ENCODE measurements at places on chromosomes 16 and 17.

DNA sequence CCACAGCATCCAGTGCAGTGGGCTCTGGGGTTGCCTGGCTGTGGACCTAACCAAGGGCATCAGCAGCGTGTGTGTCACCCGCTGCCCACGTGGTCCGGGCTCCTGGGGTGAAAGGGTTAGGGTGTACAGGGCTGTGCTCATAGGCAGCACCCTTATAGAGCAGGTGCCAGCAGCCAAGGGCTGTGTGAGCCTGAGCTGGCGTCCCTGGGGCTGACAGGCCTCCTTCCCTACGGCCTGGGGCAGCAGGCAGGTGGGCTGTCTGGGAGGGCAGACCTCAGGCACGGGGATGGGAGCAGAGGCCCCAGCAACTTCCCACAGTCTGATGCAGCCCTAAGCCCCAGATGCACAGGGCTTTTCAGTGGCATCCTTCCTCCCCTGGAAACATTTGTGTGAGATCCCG is 13.9 kb downstream of the CD300A start:
- DNase-seq = no peak

DNA sequence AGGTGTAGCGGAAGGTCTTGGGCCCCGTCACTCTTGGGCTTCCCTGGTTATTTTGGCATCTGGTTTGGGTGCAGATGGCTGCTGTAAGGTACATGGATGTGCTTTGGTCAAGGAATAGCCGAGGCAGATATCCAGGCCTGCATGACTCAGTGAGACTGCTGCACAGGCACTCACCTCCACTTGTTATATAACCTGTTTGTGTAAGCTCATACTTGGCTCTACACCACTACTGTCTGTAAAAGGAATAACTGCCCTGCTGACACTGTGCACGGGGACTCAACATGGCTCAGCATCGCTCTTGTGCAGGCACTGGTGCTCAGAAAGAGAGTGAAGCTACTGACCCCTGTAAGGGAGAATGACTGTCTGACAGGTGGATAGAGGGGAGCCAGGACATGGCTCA is 42.3 kb upstream of the ARL4D start:
- DNase-seq = no peak

DNA sequence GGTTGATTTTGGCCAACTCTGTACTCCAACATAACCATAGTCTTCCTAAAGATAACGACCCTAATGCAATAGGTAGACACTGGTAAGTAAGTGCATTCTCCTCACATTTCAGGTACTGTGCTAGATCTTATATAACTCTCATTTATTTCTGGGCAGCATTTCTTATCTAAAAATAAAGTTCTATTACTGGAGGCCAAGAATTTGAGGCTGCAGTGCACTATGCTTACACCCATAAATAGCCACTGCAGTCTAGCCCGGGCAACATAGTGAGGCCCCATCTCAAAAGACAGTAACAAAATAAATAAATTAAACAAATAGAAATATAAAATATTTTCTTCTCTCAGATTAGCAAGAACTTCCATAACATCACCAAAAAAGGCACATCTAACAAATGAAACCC is 12.7 kb downstream of the CLEC3A start:
- no peak for DNase-seq

DNA sequence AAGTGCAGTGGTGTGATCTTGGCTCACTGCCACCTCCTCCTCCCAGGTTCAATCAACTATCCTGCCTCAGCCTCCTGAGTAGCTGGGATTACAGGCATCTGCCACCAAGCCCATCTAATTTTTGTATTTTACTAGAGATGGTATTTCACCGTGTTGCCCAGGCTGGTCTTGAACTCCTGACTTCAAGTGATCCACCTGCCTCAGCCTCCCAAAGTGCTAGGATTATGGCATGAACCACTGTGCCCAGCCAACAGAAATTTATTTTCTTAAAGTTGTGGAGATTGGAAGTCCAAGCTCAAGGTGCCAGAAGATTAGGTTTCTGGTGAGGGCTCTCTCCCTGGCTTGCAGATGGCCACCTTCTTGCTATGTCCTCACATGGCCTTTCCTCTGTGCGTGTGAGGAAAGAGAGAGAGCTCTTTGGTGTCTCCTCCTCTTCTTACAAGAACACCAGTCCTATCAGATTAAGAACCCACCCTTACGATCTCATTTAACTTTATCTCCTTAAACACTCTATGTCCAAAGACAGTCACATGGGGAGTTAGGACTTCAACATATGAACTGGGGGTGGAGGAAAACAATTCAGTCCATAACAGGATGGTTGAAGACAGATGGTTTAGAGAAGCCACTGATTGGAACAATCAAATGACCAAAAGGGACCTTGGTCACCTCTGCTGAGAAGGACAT is 31.8 kb downstream of the C16orf82 start:
- no peak for DNase-seq

GRCh38 chr16:58001781-58002415 is 691 bp downstream of the USB1 start:
- no peak for DNase-seq

GRCh38 chr17:41781404-41782110 is 5.0 kb downstream of the JUP start:
- no peak for DNase-seq

DNA sequence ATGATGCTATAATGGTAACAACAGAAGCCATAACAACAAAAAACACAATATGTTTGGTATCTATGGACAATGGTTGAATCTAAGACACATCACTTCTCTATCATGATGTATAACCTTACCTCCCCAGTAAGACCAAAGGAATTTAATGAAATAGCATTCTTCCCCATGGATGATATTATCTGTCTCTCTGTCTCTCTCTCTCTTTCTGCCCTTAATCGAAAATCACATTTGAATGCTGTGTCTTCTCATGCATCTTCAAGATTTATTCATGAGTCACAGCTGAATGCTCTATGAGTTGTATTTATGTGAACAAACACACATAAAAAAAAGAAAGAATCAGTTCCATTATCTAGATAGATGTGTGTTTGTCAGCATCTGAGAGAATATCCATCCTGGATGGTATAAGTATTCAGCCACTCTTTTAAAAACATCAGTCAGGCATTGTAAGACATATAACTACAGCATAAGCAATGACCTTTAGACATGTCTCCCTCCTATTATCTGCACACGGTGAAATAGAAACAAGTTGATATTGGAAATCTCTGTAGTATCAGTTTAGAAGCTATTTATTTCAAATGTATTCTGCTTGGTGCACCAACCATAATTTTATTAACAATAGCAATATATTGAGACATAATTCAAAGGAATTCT is 433.3 kb downstream of the TOX3 start:
- no peak for DNase-seq

DNA sequence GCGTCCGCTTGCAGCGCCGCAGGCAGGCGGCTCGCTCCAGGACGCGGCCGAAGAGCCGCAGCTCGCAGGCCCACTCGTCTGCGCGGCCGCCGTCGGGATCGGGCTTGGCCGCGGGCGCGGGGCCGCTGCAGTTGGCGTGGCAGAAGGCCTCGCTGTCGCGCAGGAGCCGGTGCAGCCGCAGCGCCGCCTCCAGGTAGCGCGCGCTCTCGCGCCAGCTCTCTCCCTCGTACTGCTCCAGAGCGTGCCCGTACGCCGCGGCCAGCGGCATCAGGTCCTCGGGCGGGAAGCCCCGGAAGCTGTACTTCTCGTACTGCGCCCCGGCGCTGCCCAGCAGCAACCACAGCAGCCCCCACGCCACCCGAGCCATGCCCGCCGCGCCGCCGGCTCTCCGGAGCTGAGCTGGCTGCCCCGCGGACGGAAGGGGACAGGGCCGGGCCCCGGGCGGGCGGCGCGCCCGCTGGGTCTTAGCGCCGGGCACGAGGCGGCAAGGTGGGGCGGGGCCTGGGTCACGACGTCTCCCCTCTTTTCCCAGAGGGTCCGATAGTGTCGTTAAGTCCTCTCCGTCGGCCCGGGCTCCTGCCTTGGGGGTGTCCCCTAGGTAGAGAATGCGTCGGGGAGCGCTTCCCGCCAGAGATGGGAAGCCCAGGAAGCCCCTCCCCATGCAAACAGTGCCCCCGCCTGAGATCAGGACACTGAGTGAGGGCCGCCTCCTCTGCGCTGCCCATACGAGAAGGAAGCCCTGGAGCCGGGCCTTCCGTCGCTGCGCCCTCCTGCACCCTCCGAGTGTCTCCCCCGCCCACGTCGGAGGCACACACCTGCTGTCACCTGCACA is at the start of gene P3H4:
P3H4 (minus strand) TSS at position 401 of the 832 bp plus-strand sequence; CDS start at position 367, 34 bp downstream.
- DNase-seq = peak; percentile 44

- DNase-seq = peak; percentile 10
Measured at GRCh38 chr16:49921791-49922456, 66.0 kb upstream of the ZNF423 start.

GRCh38 chr16:27780468-27781194 is 230.7 kb downstream of the KATNIP start:
- DNase-seq = no peak

GRCh38 chr17:70882504-70882903 is 713.2 kb downstream of the KCNJ2 start:
- DNase-seq = no peak

DNA sequence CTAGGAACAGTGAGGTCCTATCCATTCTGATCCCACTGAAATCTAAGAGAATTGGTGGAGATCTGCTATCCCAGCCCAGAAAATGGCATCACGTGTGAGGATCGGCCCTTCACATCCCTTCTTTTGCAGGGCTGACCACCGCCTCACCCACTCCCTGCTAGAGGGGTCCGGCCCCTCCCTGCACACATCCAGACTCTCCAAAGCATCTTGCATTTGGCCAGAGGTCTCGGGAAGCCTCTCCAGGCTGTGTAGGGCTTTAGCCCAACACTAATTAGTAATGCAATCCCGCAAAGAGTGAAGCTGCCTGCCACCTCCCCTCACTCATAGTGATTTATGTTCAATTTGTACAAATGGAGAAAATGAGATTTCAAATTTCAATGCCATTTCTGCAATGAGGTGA is 434.4 kb upstream of the ZFHX3 start:
- no peak for DNase-seq

DNA sequence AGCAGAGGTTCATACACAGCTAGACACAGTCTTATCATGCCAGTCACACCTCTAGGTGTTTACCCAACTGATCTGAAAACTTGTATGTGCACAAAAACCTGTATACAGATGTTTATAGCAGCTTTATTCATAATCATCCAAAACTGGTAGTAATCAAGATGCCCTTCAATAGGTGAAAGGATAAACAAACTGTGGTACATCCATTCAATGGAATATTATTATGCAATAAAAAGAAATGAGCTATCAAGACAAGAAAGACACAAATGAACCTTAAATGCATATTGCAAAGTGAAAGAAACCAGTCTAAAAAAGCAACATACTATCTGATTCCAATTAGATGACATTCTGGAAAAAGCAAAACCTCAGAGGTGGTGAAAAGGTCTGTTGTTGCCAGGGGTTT is 47.6 kb upstream of the CNEP1R1 start:
- no peak for DNase-seq

DNA sequence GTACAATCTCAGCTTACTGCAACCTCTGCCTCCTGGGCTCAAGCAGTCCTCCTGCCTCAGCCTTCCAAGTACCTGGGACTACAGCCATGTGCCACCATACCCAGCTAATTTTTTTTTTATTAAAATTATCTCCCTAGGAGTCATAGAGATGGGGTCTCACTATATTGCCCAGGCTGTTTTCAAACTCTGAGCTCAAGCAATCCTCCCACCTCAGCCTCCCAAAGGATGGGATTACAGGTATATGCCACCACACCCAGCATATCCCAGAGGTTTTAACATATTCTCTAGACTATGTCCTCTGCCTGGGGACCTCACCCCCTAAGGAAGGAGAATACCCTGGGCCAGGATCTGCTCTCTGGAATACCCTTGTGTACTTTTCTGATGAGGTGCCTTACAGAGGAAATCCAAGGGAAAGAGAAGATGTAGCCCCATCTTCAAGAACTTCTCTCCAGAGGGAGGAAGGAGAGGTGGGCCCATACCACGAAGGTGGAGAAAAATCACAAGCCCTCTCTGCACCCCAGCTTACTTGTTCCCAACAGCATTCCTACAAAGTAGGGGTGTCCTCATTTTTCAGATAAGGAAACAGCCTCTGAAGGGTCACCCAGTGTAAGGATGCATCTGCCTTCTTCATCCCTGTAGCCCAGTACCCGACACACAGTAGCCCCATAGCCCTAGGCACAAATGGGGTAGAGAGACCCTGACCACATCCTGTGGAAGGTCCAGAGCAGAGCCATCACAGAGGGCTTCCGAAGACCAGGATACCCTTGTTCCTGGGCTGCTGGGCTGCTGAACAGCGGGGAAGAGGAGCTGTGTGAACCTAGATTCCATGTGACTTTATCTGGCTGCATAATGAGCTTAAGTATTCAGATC is 151.6 kb downstream of the SOCS1 start:
- DNase-seq = no peak

DNA sequence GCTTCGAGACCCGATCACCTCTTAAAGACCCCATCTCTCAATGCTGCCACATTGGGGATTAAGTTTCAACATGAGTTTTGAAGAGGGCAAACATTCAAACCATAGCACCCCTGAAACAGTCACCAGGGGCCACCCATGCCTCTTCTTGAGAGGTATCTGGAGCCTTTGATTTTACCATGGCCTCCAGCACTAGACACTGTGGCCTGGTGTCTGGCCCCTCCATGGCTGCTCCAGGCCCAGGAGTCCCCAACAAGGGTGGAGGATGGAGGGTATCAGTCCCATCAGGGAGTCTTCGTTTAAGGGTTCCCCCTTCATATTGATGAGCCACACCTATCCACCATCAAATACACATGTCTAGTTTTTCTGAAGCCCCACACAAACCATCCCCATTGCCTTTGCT is 66.5 kb upstream of the CDH5 start:
- no peak for DNase-seq

DNA sequence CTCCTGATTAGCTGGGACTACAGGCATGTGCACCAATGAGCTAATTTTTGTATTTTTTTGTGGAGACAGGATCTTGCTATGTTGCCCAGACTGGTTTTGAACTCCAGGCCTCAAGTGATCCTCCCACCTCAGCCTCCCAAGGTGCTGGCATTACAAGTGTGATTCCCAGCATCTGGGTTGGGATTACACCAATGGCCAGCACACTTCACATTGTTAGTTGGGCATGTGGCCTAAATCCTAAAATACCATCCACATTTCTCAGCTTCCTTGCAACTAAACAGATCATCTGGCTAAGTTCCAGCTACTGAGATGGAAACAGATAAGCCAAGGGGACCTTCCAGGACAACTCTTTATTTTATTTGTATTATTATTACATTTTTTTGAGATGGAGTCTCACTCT is 9.9 kb downstream of the RABEP2 start:
- DNase-seq = no peak

GRCh38 chr16:56226845-56227525 is 35.7 kb downstream of the GNAO1 start:
- no peak for DNase-seq

DNA sequence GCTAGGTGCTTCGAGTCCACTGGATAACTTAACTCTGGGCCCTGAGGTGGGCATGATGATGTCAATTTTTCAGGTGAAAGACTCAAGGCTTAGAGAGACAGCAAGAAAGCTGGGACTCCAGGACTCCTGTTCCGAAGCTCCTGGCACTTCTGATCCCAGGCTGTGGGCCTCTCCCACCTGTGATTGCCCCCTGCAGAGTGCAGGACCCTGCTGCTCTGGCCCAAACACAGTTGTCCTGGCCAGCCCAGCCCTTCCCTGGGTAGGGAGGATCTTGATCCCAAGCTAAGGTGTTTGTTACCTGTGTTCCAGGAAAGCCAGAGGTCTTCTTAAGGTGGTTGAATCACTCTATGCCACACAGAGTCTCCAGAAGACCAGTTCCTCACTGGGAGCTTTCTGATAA is 3.1 kb downstream of the CHST5 start:
- no peak for DNase-seq

GRCh38 chr17:49132317-49132698 is 261 bp upstream of the B4GALNT2 start:
- no peak for DNase-seq

All from stimulated activated CD4-positive, alpha-beta T cell treated with anti-CD3 and anti-CD28 coated beads, Interleukin-15, amount 100 ng/mL, for 48 hours (primary cell).